T-helper 17 cell (primary cell): ENCODE measurements at places on chromosomes 2 and 18.
A peak's percentile ranks its signal among the peaks of the same experiment; 100 is the strongest.

DNA sequence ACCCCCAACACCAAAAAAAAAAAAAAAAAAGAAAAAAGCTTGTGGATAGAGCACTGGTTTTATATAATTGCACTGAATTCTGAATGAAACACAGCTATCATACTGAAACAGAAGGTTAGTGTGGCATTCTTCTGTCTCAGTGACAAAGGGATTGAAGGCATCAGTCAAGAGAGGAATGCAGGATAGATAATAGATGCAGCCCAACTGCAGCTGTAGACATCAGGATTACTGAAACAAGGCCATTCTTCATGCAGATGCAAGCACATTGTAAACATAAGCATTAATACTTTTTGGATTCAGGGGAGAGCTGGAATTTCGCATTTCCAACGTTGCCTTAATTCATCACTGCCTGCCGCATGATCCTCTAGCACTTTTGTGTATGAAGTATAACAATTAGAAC lies 897.4 kb upstream of the KLHL29 start:
- no peak for DNase-seq

- no peak for DNase-seq
These were observed 56.7 kb downstream of the OSR1 start for GRCh38 chr2:19301706-19302105.

DNA sequence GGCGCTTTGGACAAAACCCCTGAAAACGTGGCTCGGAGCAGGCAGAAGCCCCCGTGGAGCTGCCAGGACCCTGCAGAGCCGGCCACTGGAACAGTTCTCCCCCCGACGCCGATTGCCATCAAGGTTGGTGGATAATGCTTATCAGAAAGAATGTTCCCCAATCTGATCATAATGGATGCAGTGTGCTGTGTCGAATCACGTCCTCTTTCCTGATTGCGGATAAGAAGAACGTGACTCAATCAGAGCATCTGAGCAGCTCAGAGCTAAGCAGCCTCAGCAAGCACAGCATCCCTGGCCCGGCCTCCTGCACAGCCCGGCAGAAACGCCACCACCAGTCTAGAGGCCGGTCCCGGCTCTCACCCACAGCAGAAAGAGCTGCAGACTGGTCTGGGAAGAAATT lies 488.0 kb downstream of the EIPR1 start:
- DNase-seq: no peak

- DNase-seq: peak; percentile 26
These were observed 50.0 kb downstream of the HDHD2 start for GRCh38 chr18:47100212-47100831.

- DNase-seq: no peak
These were observed 33.6 kb downstream of the APCDD1 start for GRCh38 chr18:10488017-10488416.

DNA sequence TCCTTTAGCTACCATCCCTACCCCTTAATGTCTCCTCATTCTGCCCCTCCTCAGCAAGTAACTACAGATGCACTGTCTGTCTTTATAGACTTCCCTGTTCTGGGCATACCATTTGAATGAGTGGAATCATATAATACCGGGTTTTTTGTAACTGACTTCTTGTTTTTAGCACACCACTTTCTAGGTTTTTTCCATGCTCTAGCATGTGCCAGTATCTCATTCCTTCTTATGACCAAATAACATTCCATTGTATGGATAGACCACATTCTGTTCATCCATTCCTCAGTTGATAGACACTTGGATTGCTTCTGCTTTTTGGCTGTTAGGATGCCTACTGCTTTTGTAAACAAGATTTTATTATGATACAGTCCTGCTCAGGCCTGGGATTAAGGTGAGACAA lies 154.7 kb downstream of the TSN start:
- DNase-seq: no peak

DNA sequence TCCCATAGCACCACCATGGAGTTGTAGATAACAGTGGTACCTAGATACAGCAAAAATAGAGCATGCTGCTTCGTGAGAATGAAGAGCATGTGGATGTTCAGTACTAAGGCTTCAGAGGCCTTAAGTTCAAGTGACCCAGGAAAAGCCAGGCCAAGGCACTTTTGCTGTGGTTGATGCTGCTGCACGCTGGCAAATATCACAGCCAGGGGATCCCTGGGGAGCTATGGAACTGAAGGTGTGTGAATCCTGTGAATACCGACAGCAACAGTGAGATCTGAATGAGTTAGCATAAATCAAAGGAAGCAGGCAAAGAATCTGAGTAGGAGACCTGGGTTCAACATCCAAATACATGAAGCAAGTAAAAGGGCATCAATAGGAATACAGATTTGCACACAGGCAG lies 158.6 kb upstream of the THUMPD2 start:
- DNase-seq: no peak

DNA sequence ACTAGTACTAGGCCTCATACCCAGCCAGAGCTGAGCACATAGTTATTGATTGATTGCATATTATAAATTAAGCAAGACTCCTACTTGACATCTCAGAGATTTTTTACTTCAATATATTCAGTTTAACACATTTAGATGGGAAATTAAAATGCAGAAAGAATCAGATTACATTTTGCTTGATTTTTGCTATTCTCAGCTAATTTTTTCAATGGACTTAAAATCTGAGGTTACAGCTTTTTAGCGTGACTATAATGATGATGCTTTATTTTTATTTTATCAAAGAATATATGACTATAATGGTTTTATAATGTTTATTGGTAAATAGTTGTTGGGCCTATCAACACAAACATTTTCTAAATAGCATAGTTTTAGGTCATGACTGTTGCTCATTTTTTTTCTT lies 493.0 kb upstream of the CNTNAP5 start:
- DNase-seq: no peak

DNA sequence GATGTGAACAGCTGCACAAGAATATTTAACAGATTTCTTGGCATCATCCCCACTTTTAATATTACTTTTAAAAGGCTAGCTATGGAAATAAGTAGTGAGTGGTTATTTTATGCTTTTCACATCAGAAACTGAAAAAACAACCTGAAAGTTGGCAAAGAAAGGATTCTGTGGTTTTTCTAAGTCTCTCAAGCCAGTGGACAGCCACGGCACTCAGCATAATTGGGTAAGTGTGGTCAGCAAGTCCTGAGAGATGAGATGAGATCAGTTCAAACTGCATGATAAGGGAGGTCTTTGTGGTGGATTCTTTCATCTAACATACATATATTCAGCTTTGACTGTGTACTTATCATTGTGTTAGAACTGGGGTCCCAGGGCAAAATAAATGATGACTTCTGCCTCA lies 105.2 kb downstream of the LYPD6B start:
- no peak for DNase-seq

- DNase-seq: no peak
These were observed 1103.2 kb upstream of the ZEB2 start for GRCh38 chr2:145623136-145623535.

GRCh38 chr18:7830468-7830867 lies 263.4 kb downstream of the PTPRM start:
- DNase-seq: no peak

- no peak for DNase-seq
These were observed 30.1 kb upstream of the THOC1 start for GRCh38 chr18:297936-298335.

DNA sequence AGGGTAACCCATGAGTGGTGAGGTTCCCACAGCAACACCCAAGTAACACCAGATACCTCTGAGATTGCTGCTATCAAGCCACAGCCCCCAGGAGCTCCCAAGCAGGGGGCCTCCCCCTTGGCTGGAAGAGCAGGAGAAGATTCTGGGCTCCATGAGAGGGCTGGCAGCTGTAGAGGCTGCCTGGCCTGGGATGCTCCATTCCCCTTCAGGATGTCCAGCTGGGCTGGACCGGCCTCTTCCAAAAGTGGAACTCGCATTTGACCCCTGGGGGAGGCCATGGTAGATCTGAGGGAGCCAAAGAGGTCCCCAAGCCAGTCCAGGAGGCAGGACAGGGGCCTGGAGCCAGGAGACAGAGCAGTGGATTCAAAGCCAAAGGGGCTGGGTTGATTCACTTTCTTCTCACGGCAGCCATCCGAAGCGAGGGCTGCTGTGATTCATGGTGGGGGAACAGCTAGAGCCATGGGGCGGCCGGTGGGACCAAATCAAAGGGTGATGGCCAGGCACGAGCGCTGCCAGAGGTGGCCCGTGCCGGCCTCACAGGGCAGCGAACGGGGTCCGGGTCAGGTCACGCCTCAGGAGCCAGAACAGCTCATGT lies 95.3 kb upstream of the ID2 start:
- no peak for DNase-seq

DNA sequence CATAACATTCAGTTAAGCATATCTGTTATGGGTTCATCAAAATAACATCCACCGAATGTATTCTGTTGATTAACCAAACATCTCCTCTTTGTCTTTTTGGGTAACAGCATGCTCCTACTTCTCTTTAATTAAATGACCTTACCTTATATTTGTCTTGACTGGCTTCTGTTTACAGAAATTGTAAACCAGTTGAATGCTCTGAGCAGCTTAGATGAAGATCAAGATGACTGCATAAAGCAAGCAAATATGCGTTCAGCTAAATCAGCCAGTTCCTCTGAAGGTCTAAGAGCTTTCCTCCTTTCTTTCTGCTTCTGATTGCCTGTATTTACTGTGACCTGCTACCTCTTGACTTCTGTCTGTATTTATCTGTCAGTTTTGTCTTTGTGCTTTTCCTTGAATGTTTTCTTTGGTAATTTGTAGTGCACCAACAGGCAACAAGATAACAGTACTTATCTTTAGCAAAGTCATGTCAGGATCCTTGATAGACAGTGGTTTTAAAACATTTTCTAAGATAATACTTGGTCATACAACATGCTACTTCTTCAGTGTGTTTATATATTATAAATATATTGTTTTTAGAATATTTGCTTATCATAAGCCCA lies 152.8 kb downstream of the EHBP1 start:
- DNase-seq: no peak

- no peak for DNase-seq
These were observed 14.9 kb upstream of the KCNS3 start for GRCh38 chr2:17863539-17863938.

DNA sequence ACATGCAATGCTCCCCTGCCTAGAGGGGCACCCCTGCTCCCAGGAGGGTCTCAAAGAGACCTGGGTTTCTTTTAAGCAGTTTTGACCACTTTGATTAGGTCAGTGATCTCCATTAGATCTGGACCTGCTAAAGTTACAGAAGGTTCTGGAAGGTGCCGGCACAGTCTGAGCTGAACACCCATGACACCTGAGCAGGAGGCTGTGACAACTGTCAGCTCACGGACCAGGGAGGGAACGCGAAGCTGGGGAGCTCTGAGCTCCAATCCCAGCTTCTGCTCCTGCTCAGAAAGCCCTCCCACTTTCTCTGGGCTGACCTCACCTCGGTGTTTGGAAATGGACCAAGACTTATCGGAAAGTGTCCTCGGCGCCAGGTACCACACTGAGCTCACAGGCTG lies 113.8 kb downstream of the NFATC1 start:
- DNase-seq: no peak

- DNase-seq: no peak
These were observed 888.4 kb downstream of the TSN start for GRCh38 chr2:122643725-122644329.

- DNase-seq: no peak
These were observed 6.5 kb upstream of the ACTG2 start for GRCh38 chr2:73886357-73886756.

- no peak for DNase-seq
These were observed 25.5 kb downstream of the FHL2 start for GRCh38 chr2:105373344-105373781.

- DNase-seq: no peak
These were observed 6.5 kb upstream of the KCNG2 start for GRCh38 chr18:79790996-79791972.

GRCh38 chr2:47193607-47194006 lies 38.5 kb upstream of the STPG4 start:
- no peak for DNase-seq

- DNase-seq: no peak
These were observed 37.0 kb upstream of the MTCL1 start for GRCh38 chr18:8668381-8668780.

DNA sequence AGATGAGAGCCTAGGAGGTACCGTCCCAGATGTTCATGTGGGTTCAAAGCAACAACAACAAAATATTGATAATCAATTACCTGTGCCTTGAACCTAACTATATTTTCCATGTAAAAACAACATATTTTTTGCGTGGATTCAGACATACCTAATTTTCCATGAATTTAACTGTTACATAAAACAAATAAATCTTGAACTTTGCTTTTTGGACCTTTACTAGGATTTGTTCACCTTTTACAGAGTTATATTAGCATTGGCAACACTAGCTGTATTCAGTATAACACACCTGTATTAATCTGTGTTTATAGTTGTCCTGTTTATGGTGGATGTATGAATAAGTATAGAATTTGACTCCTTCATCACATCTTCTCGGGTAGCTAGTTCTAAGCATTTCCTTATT lies 115.8 kb upstream of the STON1 start:
- no peak for DNase-seq

DNA sequence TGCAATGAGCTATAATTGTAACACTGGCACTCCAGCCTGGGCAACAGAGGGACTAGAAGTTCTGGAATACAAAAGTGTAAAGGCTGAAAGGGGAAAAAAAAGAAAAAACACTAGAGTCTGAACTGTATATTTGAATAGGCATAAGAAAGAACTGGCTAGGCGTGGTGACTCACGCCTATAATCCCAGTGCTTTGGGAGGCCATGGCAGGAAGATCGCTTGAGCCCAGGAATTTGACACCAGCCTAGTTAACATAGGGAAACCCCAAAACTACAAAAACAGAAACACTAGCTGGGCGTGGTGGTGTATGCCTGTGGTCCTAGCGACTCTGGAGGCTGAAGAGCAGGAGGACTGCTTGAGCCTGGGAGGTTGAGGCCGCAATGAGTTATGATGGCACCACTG lies 70.6 kb downstream of the SAP130 start:
- no peak for DNase-seq

- DNase-seq: no peak
These were observed 50.6 kb downstream of the MSH6 start for GRCh38 chr2:47833516-47833968.

- no peak for DNase-seq
These were observed 297.8 kb downstream of the DLGAP1 start for GRCh38 chr18:4157352-4157751.

- DNase-seq: no peak
These were observed 93.8 kb downstream of the ARL4C start for GRCh38 chr2:234403074-234403473.
